Caki2 (cell line): ENCODE measurements at places on chromosomes 7 and 10. TPM values are rescaled to one million over a fixed set of nuclear protein-coding genes. Genes with fewer than 3 reads are reported as not detected.

- DNase-seq: no peak
Measured at GRCh38 chr10:11178606-11179515, 161.2 kb downstream of the CELF2 start.

DNA sequence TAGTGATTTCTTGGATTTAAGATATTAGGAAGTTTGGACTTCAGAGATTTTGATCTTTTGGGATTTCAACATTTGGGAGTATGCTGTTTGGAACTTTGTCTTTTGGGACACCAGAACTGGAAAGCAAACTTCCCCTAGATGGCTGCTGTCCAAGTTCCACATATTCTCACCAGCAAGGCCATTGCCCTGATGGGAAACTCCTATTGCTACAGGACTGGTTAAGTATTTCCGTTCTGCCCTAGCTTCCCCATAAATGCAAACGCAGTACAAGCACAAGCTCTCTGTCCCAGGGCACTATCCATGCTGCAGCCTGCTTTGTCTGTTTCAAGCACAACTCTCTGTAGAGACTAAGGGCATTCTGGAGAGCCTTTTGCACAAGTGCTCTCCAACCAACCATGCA is 79.3 kb upstream of the SLC25A13 start:
- DNase-seq: no peak

GRM8 gene
- total RNA-seq: not detected in 2 replicates

- no peak for DNase-seq
Measured at GRCh38 chr7:138105221-138105620, 29.0 kb downstream of the AKR1D1 start.
